ENCODE measurements at places on chromosomes 3 and 15.
A peak's percentile ranks its signal among the peaks of the same experiment; 100 is the strongest.

DNA sequence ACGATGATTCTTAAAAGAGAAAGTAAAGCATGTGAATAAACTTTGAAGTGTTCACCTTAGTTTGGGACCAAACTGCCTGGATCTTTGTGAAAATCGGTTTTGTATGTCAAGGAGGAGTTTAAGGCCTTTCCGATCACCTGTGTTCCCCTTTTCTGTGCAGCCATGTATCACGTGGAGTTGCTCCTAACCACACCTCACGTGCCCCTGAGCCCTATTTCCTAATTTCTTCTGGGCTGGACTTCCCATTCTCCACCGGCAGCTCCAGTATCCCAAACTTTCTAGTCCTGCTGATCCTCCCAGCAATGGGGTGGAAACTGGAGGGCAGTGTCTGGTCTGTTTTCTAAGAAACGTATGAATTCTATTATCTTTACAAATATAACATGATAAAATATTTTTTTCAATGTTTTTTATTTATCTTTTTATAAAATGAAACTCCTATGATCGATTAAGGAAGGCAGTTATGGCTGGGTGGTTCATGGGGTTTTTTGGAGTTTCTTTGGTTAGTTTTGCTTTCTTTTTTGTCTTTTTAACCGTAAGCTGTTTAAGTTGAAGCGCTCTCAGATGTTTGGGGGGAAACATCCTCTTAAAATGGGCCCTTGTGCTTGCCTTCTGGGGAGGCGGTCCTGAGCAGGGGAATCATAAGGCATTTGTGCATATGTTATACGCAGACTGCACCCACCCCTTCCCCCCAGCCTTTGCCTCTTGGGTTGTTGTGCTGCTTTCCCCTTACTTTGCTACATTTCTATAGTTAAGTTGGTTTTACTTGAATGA lies 43.6 kb upstream of the WWTR1 start:
- DNase-seq: no peak

GRCh38 chr3:24483873-24484272 lies 10.8 kb downstream of the THRB start:
- DNase-seq: no peak

DNA sequence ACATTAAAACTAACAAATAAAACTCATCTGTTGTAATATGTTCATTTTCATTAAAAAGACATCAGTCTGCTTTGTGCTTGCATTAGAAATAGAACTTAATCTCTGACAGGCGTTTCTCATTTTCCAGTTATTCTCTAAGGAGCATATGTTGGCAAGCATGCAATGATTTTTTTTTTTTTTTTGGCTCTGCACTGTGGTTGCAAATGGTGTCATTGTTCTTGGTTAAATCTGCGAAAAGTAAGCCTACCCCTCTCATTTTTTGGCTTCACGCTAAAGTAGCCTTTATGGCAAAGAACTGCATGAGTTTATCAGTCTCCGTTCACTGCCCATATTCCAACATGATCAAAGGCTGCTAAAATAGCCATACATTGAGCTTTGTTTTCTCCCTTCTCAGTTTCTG lies 403.2 kb downstream of the MECOM start:
- no peak for DNase-seq

DNA sequence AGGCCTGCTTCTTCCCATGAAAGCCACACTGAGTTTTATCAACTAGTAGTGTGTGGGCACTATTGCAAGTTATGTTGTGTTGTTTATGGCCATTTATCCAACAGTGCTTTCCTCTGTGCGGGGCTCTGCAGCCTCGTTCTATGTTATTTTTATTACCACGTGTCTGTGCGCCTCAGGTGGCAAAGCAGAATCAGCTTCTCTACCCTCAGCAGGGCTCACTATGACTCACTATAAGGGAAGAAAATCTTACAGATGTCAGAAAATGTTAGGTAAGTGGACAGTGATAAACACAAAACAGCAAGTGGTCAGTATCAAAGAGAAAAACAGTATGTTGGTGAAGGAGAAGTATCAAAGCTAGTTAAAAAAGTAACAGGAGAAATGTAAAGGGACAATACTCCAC lies 61.4 kb downstream of the MOBP start:
- no peak for DNase-seq

DNA sequence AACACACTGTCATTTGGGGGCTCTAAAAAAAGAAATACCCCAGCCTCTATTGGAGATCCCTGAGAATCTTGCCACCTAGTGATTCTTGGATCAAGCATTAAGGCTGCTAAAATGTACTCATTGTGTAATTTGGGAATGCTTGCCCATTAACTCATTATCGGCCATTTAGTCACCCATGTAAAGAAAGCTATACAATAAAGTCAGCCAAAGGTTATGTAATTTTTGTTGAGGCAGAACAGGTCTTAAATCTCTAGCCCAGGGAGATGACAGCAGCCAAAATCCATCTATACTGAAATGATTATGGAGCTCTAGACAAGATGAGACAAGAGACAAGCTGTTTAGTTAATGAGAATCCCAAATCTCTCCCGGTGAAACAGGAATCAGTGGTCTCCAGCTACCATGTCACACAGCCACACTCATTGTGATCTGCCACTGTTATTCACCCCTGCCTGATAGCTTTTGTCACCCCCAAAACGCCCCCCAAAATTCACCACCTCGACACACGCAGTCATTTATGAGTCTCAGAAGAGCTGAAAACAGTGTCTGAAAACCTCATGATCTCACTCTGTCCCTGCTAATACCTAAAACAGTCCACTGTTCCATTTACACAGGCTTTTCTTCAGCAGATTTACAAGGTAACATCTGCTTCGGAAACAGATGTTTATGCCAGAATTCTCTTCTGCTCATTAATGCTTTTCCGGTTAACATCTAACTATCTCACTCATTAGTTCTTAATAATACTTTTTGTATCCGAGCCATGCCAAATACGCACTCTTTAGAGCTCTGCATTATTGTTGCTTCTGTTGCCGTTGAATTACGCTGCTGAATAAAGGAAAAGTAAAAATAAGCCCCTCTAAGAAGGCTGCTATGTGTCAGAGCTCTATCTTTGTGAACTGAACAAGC lies 138.5 kb downstream of the RORA start:
- no peak for DNase-seq

DNA sequence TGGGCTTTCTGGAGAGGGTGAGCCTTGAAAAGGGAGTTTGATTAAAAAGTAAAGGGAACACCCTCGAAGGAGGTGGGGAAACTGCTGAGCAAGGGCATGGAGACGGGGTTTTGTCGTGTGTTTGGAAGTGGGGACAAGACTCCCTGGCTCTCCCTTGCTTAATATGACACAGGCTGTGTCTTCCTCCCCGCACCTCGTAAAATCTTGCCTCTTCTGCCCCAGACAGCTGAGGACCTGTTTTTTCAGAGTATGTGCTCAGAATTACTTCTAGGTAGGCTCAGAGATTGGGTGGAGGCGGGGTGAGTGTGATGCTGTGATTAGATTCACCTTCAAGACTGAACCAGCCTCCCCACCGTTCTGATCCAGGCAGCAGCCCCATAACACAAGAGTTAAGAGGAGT lies 244.4 kb upstream of the TLE3 start:
- DNase-seq: no peak

GRCh38 chr15:90552162-90552928 lies 22.6 kb downstream of the CRTC3 start:
- no peak for DNase-seq

- DNase-seq: no peak
Observed at GRCh38 chr3:135964160-135964955, 1.2 kb upstream of the PPP2R3A start.

- no peak for DNase-seq
Observed at GRCh38 chr3:185207931-185208746, 45.7 kb downstream of the EHHADH start.

GRCh38 chr3:156675830-156676767 lies 1.7 kb downstream of the TIPARP start:
- DNase-seq: peak; percentile 81

DNA sequence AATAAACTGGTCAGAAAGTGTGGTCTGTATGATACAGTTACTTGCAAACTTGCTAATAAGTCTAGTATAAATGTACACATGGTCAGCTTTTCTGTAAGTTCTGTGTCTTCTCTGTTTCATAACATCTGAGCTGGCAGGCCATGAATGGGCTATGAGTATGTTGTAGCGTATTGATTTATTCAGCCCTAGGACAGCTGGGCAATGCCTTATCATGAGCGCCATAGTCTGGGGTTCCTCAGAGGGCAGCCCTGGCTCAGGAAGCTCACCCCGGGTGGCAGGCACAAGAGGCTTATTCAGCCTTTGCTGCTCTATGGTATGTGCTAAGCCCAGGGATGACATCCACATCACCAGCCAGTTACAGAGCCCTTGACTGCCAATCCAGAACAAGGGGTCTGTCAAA lies 50.7 kb upstream of the CCR2 start:
- no peak for DNase-seq

GRCh38 chr15:83312071-83312470 lies 27.6 kb upstream of the BNC1 start:
- no peak for DNase-seq

DNA sequence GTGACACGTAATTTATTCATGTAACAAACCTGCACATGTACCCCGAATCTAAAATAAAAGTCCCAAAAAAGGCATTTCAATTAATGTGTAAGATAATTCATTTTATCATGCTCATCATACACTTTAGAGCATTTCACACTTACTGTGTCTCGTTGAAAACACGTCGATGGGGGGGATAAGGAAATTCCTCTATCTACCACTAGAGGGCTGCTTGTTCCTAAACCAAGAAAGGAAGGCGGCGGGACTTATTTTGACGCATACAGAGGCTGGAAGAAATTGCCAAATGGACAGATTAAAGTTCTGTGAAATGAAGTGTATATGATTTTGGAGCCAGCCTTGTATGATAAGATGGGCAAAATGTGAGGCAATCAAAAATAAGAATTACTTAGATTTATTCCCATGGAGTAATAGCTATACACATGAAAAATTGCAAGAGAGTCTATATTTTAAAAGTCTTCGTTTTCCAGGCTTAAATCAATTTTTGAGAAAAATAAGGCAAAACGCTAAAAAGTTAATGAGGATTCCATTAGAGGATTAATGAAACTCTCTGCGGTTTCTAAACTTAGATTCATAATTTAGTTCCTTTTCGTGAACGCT lies 346.8 kb downstream of the CNTN3 start:
- DNase-seq: peak; percentile 59

- no peak for DNase-seq
Observed at GRCh38 chr3:110569073-110569472, 502.5 kb upstream of the NECTIN3 start.

DNA sequence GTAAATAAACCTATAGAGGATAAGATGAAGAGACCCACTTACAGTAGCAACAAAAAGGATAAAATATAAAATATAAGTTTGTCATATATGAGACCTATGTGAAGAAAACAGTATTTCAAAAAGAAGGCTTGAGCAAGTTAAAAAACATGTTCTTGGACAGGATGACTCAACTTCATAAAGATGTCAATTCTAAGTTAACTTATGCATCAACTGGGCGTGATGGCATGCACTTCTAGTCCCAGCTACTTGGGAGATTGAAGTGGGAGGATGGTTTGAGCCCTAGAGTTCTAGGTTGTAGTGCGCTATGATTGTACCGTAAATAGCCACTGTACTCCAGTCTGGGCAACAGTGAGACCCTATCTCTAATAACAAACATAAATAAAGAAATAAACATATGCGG lies 59.7 kb downstream of the PDCD6IP start:
- DNase-seq: no peak

GRCh38 chr15:96735632-96736240 lies 405.2 kb downstream of the NR2F2 start:
- no peak for DNase-seq

DNA sequence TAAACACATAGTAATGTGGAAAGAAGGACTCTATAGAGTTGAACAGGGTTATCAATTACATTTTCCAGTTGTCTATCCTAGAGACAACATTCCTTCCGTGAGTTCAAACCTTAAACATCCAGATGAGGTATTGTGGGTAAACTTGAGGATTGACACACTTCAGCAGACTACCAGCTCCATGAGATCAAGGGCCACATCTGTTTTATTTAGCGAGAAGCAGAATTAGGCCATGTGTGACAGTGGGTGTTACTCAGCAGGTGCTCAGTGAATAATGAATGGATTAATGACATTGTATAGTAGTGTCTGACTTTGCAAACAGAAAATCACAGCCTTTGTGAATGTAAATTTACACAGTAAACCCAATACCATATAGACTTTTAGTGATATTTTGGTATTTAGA lies 941.1 kb upstream of the CFAP20DC start:
- DNase-seq: no peak

- DNase-seq: no peak
Observed at GRCh38 chr15:68492855-68493254, 60.9 kb upstream of the ITGA11 start.

DNA sequence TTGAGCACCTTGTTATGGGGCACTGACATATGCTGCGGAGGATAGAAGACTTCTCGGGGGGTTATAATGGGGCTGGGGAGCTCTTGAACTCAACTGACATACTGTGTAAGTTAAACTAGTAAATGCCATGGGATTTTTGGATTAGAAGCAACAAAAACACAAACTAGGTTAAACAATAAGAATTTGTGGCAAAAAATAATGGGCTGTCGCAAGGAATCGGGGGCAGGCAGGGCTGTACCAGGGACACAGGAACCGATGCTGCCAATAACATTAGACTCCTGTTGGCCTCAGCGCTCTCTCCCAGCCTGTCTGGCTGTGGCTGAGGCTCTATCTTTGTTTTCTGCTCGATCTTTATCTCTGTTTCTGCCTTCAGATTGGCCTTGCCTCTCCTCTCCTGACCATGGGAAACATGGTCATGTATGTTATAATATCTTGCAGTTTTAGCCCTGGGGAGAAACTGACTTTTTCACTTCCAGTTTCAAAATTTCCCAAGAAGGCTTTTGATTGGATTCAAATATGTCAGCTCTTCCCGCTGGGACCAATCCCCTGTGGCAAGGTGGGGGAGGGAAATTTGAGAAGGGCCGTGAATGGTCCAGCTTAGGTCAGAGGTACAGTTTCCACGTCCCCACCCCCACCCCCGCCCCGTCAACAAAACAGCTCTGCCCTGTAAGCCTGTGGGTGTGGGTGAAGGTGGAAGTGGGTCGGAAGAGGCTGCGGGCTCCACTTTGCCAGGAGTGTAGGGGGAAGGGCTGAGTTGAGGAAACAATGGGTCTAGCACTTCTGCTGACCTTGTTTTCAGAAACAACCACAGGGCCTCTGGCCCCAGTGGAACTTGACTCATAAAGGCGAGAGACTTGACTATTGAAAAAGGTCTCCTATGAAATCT lies 161.1 kb upstream of the TBL1XR1 start:
- DNase-seq: peak; percentile 97

- no peak for DNase-seq
Observed at GRCh38 chr3:80606073-80606472, 838.3 kb upstream of the ROBO1 start.

- no peak for DNase-seq
Observed at GRCh38 chr15:35912196-35912595, 366.2 kb upstream of the DPH6 start.

- no peak for DNase-seq
Observed at GRCh38 chr3:186529201-186529999, 14.8 kb downstream of the CRYGS start.

GRCh38 chr3:10248984-10249748 lies 907 bp downstream of the TATDN2 start:
- DNase-seq: peak; percentile 6

- DNase-seq: no peak
Observed at GRCh38 chr3:42689421-42690014, 4.2 kb downstream of the KLHL40 start.

GRCh38 chr3:27349832-27350231 lies 19.4 kb downstream of the NEK10 start:
- DNase-seq: no peak
